ENCODE measurements at places on chromosomes 3 and 15. TPM values are rescaled to one million over a fixed set of nuclear protein-coding genes. Genes with fewer than 3 reads are reported as not detected.

GRCh38 chr3:149243540-149243939, 21.9 kb upstream of the CP start:
- DNase-seq = peak; percentile 40

DNA sequence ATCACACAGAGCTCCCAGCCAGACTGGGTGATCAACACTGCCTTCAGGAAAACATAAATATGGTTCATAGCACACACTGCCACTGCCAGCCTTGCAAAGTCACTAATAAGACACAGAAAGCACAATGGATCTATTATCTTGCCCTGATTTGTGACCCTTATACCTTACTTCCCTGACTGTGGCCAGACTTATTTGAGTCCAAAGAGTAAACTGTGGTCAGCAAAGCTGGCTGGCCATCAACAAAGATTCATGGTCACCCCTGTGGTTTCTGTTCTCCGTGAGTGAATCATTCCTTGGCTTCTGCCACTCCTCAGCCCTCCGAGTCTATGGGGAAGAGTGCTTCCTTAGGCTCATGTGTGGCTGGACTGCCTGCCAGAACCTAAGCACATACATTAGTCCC, 437.7 kb downstream of the RAP2B start:
- DNase-seq = no peak

DNA sequence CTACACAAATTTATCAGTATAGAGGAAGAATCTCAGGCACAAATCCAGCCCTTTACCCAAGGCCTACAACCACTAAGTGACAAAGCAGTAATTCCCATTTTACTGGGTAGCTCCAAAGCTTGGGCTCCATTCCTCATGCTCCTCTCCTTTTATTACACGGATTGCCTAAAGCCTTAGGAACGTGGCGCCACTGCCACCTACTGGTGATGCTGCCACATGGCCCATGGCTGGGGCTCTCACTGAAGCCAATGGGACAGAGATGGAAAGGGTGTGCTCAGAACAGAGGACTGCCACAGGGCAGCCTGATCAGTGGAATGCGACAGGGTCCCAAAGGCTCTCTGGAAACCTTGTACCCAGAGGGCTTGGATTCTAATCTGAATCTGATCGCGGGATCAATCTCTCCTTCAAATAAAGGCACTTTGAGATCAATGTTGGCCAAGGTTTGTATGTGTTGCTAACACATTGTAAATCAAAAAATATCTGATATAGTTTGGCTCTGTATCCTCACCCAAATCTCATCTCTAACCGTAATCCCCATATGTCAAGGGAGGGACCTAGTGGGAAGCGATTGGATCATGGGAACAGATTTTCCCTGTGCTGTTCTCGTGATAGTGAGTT, 33.5 kb upstream of the LYZL4 start:
- peak; percentile 87 for DNase-seq

DNA sequence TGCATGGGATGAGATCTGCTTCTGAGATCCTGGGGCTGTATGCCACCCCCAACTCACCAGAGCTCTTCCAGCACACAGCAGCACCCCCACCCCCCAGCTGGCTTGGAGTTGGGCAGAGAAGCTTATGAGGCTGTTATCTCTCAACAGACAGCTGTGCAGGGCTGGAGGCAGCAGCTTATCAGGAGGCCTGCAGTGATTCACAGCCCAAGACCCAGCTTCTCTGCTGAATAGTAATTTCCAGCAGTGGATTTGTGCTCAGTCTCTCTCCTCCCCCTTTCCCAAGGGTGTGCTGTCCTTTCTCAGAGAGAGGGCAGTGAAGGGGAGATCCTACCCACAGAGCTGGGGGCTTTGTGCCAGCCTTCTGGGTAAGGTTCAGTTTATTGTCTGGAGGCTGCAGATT, 2.1 kb downstream of the RPP25 start:
- DNase-seq = no peak

GRCh38 chr3:10445561-10446175, 59.7 kb downstream of the ATP2B2 start:
- DNase-seq = no peak

DNA sequence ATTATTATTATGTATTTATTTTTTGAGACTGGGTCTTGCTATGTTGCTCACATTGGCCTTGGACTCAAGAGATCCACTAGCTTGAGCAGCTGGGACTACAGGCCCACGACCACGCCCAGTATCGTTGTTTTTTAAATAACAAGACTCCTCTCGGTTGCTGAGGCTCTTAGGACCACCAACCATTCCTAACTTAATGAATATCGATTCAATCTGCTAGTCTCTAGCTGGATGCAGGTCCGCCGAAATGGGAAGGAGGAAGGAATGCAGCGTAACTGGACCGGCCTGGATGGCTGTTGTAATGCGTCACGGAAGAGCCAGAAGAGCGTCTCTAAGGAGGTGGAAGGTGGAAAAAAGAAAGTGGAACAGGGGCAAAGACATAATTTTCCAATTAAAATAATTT, 1.7 kb downstream of the ANXA2 start:
- DNase-seq = peak; percentile 21

DNA sequence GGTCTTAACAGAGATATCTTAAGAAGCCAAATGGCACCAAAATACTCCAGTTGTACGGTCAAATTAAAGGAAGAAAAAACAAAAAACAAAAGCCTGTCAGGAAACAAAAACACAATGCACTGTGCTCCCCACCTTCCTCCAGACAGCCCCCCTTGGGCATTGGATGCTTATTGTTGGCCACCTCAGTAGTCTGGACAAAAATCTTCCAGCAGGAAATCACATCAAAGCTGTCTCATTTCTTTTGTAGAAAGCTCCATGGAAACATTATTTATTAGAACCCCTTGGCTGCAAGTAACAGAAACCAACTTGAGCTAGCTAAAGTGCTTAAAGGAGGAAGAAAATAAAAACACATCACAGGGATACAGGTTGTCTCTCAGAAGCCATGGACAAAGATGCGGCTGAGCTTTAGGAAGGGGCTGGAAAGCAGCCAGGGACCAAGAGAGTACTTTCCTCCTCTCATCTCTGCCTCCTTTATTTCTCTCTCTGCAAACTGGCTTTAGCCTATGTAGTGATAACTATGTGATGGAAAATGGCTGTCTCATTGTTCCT, 651.5 kb upstream of the ADAMTS9 start:
- no peak for DNase-seq

DNA sequence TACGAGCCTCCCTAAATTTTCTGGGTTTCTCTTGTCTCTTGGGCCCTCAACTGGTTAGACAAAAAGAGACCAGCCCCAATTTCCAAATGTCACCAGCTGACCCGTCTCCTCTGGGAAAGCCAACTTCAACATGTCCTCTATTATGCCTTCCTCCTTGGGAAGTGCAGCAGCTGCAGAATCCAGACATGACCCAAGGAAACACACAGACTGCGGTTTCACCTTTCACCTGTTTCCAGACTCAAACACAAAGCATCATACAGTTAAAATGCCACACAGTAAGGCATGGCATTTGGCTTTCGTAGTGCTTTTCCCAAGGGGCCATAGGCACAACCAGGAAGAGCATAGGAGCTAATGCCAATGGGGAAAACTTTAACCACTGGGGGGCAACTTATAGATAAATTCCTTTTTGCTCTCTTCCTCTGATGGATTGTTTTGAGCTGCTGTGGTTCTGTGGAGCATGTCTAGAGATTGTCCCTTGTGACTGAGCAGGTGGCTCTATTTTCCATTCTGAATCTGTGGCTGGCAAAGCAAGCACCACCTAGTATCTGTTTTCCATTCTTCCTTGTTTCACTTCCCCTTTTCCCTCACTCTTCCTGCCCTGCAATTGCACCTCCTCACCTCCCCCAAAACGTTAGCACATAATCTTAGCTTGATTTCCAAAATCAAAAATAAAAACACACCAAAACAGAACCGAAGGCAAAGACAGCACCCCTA, 49.3 kb downstream of the HHLA2 start:
- DNase-seq = no peak

DNA sequence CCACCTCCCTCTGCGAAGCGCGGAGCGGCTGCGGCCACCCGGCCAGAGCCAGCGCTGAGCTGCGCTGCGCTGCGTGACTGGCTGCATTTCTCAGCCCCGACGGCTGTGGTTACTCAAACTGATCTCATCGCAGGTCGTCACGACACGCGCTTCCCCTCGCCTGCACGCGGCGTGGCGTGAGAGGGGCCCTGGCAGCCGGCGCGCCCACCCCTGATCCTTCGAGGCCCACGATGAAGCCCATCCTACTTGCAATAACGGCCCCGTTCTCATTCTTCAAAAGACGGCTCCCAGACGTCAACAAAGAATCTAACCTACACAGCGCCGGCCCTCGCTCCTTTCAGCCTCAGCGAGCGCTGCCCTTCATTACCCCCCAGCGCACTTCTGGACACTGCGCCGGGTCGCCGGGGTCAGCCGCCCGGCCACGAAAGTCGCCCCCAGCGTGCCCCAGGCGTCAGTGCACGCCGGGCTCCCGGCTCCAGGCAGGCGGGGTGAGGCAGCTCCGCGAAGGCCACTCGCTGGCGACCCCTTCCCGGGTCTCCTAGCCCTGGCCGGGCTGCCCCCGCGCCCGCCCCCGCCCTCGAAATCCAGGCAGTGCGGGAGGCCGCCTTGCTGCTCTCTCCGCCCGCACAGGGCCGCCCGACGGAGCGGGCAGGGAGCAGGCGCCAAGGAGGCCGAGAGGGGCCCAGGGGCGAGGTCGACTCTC, 9.9 kb upstream of the LEKR1 start:
- DNase-seq = peak; percentile 60

GRCh38 chr3:153397794-153398193, 235.8 kb downstream of the RAP2B start:
- DNase-seq = no peak

DNA sequence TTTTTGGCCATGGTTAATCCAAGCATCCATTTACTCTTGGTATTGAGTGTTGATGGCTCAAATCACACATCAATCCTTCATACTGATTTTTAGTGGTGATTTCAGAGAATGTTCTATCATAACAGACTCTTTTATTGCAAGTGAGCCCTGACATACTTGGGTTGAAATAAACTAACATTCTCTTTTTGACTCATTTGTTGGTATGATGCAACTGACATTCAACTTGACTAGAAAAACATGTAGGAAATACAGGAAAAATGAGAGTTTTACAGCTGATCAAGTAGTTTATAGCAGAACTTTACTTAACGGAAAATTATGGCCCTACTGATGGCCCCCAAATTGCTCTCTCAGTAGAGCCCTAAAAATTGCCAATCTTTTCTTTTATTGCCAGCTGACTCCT, 173.9 kb upstream of the CD96 start:
- DNase-seq = no peak

DNA sequence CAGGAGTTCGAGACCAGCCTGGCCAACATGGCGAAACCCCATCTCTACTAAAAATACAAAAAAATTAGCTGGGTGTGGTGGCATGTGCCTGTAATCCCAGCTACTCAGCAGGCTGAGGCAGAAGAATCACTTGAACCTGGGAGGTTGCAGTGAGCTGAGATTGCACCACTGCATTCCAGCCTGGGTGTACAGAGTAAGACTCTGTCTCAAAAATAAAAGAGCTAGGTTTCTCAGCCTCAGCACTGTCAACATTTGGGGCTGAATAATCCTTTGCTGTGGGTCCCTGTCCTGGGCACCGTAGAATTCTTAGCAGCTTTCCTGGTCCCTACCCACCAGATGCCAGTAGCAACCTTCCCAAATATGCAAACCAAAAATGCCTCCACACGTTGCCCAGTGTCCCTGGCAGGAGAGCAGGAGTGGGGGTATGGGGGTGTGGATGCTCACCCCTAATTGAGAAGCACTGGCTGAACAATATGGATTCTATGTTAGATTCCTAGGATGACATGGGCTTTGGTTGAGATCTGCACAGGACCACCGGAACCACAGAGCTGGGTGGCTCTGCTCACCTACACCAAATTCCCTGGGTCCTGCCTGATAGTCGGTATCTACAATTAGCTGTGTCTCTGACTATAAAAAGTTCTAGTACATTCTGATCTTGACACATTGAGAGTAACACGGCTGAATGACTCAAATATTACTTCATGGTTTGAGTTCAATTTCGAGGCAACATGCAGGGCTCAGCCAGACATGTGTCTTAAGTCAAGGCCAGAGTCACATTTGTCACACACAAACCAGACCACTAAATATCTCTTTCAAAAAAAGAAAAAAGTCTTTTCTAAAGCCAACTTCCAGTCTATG, 577.0 kb upstream of the MDFIC2 start:
- DNase-seq = peak; percentile 47

- DNase-seq = peak; percentile 86
Observed at GRCh38 chr15:92715758-92716157, 60.2 kb upstream of the FAM174B start.

DNA sequence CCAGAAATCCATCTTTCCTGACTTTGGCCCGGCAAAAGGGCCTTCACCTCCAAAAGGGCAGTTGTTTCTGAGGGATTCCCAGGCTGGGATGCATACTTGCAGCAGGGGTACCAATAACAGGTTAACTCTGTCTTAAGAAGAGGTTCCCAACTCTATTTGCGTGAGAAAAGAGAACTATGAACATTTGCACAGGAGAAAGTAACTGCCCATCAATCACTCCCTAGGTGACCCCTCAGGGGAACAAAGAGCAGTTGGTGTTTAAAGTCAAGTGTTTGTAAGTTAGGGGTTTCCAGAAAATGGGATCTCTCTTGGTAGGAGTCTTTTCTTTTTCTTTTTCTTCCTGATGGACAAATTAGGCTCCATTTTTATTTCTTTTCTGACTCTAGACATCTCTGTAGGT, 97.3 kb downstream of the EPHB1 start:
- DNase-seq = no peak

DNA sequence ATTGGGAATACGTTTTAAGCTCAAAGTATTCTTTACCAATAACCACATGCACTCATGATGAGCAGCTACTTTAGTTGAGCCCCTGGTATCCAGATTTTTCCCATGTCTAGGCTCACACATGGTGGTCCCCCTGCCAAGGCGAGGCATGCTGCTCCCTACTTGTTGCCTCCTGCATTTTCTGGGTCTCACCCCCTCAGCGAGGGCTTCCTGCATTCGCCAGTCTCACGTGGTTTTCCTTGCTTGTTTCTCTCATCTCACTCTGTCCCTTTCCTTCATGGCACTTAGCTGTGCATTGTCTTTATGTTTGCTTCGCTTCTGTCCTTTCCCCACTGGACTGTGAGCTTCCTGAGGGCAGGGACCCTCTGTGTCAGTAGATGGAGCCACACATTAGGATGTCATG, 99.2 kb downstream of the PDZRN3 start:
- DNase-seq = no peak

GRCh38 chr3:108518895-108519294, 8.5 kb upstream of the MYH15 start:
- DNase-seq = no peak

DNA sequence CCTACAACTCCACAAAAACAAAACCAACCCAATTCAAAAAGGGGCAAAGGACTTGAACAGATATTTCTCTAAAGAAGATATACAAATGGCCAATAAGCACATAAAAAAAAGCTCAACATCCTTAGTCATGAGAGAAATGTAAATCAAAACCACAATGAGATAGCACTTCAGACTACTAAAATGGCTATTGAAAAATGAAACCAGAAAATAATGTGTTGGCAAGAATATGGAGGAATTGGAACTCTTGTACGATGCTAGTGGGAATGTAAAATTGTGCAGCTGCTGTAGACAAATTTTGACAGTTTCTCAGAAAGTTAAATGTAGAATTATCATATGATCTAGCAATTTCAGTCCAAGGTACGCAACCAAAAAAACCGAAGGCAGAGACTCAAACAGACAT, 29.0 kb downstream of the KY start:
- no peak for DNase-seq

PLSCR2 gene
- not detected for total RNA-seq

TMC3 gene
- total RNA-seq = not detected

PSTPIP1 gene
- 5.3 TPM for total RNA-seq

CISH gene
- 6.5 TPM for total RNA-seq

ERICH6 gene
- total RNA-seq = not detected

All from tongue (tissue), 3 donors.